ENCODE measurements at places on chromosomes 1 and 21.

- peak; percentile 20 for DNase-seq
Measured at GRCh38 chr1:91884459-91885212, 1.3 kb downstream of the TGFBR3 start.

GRCh38 chr1:184860535-184860934 lies 105.9 kb upstream of the EDEM3 start:
- DNase-seq, result no peak

DNA sequence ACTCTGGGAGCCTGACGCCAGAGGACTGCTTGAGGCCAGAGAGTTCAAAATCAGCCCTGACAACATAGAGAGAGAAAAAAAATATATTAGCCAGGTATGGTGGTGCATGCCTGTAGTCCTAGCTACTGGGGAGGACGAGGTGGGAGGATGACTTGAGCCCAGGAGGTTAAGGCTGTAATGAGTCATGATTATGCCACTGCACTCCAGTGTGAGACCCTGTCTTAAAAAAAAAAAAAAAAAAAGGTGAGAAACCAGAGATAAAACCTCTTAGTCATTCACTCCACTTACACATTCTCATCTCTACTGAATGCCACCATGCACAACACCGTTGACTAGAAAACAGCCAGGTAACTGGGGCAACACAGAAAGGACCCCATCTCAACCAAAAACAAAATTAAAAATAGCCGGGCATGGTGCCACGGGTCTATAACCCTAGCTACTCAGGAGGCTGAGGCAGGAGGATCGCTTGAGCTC lies 178.1 kb downstream of the SLC45A1 start:
- no peak for DNase-seq

GRCh38 chr21:29481641-29482040 lies 182.9 kb downstream of the BACH1 start:
- peak; percentile 53 for DNase-seq

DNA sequence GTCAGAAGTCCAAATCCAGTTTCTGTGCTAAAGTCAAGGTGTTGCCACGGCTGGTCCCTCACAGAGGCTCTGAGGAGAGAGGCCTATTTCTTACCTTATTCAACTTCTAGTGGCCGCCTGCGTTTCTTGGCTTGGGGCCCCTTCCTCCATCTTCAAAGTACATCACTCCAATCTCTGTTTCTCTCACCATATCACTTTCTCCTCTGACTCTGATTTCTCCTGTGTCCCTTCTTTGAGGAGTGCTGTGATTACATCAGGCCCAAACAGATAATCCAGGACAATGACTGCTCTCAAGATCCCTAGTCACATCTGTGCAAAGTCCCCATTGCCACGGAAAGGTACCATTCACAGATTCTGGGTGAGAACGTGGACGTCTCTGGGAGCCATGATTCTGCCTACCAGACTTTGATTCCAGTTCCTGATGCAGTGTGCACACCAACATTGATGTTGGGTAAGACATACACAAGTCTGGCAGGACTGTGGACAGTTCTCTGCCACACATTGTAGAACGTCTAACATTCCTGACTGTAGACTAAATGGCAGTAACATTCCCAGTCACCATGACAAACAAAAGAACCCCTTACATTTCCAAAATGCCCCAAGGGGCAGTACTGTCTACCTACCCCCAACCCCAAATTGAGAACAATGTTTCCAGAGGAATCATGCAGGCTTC lies 43.0 kb upstream of the ITPKB start:
- DNase-seq, result no peak

- DNase-seq, result no peak
Measured at GRCh38 chr1:228453614-228454013, 33.6 kb upstream of the RNF187 start.

DNA sequence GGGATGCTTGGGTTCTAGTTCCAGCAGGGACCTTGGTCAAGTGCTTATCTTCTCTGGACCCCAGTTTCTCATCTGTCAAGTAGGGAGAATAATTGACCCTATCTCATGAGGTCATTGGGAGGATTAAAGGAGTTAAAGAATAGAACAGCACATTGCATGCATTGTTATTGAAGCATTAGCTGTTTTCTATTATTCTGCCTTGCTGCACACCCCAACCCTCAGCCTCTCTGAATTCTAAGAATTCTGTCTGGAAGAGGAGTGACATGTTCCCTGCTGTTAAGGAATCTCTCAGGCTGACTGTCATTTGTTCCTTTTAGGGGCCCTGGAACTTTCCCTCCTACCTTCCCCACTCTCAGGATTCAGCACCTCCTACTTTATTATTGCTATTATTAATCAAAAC lies 73.9 kb downstream of the NENF start:
- DNase-seq, result no peak

GRCh38 chr21:29708401-29708800 lies 231.4 kb downstream of the GRIK1 start:
- DNase-seq, result no peak

Data from astrocyte of the spinal cord (primary cell).